ENCODE measurements at places on chromosomes 2 and 18.

GRCh38 chr2:205210494-205210893 is 471.8 kb upstream of the NRP2 start:
- no peak for DNase-seq

DNA sequence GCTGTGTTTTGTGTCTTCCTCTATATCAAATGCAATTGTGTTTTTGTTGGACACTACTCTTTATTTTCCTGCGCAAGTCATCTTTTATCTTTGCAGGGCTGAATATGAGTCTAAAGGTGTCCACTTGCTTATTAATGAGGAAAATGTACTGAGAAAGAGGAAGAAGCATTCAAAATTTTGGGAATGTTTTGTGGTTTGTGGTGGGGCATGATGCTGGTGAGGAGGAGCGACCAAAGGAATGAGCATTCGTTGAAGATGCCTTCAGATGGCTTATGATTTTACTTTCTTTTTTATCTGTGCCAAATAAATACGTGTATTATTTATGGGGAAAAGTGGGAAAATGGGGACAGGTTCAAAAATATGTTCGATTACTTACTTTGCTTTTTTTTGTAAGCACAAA is 63.9 kb upstream of the SMIM21 start:
- no peak for DNase-seq

- DNase-seq = no peak
Observed at GRCh38 chr2:172630181-172630580, 74.3 kb downstream of the PDK1 start.

- DNase-seq = no peak
Observed at GRCh38 chr2:54741250-54741649, 17.8 kb downstream of the EML6 start.

DNA sequence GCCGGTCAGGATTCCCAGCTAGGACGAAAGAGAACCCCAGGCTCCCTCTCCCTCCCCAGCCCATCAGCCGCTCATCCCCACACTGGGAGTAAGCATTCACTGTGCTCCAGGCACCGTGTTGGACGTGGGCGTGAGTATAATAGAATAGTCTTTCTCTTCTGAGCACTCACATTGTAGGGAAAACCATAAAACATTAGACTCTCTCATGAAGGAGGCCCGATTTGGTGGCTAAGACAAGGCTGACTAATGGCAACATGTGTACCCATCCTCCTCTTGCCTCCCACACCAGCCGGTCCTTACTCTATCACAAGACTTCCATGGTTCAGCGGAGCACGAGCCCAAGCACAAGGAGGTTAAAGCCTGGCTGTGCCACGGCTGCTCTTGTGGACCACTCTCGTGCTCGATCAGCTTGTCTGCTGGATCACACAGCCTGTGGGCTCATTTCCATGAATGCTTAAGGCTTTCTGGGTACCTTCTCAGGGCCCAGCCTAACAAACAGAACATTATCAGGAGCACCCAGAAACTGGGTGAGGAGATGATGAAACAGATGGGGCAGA is 540.9 kb upstream of the RAB6C start:
- no peak for DNase-seq

DNA sequence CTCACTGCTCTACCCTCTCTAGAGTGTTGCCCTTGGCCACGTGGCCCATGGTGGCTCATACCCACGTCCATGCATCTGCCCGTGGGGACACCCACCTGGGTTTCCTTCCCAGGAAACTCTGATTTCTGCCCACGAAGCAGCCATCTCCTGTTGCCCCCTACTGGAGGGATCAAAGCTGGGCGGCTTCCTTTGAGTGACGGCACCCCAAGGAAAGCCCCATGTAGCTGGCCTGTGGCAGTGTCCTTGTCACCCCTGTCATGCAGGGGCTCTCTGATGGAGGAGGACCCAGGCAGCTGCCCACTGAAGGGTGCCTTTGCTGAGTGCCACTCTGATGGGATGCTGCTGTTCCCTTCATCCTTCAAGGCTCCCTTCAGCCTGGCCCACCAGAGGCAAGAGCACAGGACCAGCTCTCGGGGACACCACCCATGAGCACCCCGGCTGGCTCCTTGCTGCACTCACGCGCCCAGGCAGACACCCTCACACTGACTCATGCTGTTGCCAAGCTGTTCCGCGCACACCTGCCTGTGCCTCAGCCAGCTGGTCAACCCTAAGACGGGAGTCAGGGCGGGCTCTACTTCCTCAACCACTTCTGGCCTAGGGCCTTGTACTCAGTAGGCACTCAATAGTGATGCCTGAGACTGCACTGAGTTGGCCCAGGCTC is 101.1 kb downstream of the CTIF start:
- no peak for DNase-seq

- no peak for DNase-seq
Observed at GRCh38 chr2:101962309-101962708, 29.5 kb upstream of the IL1R2 start.

All from naive thymus-derived CD4-positive, alpha-beta T cell (primary cell).